ENCODE measurements at places on chromosomes 12 and 14.

DNA sequence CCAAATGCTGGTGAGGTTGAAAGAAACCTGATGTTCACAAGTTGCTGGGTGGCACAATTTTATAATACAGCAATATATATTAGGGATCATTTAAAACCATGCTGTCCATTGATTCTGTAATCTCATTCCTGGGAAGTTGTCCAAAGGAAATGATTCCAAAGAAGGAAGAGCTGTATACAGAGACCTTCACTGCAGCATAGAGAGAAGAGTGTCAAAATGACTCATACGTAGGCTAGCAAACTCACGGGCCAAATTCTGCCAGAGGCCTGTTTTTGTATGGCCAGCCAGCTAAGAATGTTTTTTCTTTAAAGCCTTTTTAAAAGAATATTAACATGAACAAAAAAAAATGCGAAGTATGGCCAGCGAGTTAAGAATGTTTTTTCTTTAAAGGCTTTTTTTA is 69.2 kb upstream of the MED13L start:
- DNase-seq = peak; percentile 79

DNA sequence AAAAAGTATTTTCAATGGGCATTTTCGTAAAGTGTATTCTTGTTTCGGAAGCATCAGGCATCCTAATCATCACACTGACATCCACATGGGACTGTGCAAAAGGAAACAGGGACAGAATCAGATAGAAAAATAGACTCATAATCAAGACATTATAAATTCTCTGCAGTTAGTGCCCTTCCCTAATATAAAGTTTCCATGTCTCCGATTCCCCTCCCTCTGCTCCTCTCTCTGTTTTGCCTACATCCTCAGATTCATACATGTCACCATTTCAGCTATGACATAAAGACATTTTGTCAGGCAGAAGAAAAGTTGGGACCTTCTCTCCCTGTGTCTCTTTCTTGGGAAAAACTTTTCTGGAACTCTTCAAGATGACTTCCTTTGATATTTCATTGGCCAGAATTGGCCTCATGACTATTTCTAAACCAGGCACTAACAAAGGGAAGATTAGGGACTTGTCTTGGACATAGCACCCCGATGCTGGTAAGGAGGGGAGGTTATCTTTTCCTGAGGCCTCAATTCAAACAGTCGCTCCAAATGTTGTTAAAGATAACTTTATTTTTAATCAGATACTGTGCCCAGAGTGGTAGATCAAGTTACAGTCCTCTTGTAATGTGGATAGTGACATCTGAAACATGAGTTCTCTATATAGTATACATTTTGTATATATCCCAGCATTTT is 212.1 kb upstream of the BTG1 start:
- no peak for DNase-seq

DNA sequence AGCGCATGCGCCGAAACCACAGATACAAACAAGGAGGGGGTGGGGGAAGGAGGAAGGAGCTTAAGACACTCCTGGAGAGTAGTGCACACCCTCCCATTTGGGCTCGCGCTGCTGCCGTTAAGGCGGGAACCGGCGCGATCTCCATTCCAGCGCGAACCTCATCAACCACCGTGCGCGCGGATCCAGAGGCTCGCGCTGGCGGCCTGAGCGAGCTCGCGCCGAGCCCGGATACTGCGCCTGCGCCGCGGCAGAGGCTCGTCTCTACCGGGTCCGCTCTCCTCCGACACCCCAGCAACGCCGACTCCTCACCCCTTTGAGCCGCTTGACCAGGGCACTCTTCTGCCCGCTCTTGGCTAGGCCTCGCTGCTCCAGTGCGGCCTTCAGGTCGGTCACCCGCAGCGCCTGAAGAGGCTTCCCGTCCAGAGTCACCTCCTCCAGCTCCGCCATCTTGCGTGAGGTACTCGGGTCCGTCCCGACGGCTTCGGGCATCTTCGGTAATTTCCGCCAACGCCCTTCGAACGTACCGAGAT is at the start of gene ACIN1:
TSS of gene ACIN1 (minus strand) at position 471 of the 530 bp plus-strand sequence. CDS start at position 447, 24 bp downstream.
- DNase-seq = peak; percentile 94

DNA sequence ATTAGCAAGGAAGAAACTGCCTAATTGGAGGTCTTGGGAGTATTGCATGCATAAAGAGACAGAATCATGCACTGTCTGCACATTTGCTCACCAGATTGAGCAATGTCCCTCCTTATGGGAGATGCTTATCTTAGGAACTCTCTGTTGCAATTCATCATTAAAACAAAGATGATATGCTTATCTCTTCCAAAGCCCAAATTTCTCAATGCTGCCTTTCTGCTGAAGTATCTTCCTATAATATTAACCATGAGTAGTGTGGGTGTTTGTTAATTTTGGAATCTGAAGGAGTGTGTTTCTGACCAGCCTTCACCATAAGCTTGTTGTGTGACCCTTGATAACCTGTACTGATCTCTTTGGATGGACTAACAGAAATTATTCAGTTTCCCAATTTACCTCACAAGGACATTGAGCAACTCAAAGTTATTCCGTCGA is 1257.6 kb upstream of the FLRT2 start:
- DNase-seq = peak; percentile 95

DNA sequence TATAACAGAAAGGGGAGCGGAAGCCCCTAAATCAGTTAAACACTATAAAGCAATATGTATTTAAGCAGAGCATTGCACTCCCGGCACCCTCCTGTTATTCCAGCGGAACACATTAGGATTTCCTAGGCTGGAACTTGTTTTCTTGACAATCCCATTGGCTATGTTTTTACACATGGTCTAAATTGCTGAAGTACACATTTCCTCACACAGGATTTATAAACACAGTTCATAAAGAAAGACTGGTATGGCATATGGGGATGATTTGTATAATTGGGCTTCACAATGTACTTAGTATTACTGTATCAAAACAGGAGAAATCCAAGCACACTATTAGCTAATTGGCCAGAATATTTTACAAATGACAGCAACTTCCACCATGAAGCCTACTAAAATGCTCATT is 23.3 kb downstream of the PAX9 start:
- DNase-seq = no peak

- DNase-seq = no peak
Measured at GRCh38 chr12:95416111-95416636, 57.8 kb upstream of the METAP2 start.

DNA sequence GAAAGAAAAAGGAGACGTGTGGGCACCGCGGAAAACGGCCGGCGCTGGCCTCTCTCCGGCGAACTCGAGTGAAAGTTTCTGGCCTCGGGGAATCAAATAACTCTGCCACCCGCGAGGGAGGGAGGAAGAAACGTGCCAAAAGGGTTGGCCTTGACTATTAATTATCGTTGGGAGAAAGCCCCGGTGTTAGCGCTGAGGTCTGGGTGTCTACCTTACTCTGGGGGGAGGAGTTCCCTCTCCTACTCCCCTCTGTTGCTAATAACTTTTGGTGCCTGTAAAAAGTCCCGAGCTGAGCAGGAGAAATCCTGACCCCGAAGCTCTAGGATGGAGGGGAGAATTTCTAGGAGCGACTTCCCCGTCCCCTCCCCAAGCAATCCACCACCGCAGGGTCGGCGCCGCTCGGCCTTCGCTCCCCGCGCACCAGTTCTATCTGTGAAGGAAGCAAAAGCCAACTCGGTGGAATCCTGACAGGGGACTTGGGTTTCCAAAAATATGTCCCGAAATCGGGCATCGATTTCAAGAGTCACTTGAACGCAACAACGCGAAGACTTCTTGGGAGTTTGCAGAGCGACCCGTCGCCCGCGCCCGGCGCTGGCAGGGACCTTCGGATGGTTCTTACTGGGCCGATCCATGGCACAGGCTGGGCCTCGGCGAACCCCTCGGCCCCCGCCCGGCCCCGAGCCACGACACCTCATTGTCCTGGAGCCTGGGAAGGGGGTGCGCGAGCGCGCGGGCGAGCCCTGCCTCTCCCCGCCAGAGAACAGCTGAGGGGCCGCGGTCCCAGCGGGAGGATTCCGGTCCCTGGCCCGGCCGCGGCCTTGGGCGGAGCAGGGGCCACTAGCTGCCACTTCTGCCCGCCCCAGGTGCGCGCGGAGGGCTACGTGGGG is 1.7 kb downstream of the OTX2 start:
- DNase-seq = no peak

DNA sequence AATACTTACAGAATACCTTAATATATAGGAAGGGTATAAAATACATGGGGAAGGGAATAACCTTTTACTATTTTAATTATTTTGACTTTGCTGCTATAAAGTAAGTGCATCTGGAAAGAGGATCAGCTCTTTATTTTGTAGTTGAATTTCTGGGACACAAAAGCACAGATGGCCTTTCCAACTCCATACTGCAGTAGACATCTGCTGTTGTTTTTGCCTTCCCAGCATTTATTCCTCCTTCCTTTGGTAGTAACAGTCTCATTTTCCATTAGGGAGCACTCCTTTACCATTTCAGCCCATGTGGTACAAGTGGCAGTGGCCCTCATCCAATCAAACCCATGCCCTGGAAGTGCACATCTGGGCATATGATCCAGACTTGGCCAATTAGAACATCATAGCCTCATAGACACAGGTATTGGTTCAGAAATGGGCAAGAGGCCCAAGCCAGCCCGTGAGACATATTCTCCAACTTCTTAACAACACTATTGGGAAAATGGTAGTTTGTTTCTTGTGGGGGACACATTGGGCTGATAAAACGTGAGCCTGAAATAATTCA is 64.8 kb upstream of the YARS2 start:
- no peak for DNase-seq

GRCh38 chr14:102868956-102869547 is 53.4 kb upstream of the AMN start:
- DNase-seq = peak; percentile 6

DNA sequence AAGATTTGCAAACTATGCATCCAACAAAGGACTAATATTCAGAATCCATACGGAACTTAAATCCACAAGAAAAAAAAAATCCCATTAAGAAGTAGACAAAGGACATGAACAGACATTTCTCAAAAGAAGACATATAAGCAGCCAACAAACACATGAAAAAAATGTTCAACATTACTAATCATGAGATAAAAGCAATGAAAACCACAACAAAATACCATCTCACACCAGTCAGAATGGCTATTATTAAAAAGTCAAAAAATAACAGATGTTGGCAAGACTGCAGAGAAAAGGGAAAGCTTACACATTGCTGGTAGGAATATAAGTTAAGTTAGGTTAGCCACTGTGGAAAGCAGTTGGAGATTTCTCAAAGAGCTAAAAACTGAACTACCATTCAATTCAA is 16.2 kb downstream of the CDK17 start:
- DNase-seq = no peak

DNA sequence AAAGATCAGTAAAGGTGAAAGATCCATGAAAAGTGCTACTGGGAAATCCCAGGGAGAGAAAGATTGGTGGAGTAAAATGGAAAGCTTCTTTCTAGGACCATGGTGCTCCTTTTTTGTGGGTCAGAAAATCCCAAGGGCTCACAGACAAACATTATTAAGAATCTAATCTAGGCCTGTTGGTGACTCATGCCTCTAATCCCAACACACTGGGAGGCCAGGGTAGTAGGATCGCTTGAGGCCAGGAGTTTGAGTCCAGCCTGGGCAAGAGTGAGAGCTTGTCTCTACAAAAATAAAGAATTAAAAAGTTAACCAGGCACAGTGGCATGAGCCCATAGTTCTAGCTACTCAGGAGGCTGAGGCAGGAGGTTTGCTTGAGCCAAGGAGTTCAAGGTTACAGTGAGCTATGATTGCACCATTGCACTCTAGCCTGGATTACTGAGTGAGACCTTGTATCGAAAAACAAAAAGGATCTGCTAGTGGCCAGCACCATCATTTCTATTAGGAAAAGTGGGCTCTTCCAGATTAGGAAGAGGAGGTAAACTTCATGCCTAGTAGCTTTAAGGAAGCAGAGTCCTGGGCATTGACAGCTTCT is 43.0 kb downstream of the TXNRD1 start:
- no peak for DNase-seq

DNA sequence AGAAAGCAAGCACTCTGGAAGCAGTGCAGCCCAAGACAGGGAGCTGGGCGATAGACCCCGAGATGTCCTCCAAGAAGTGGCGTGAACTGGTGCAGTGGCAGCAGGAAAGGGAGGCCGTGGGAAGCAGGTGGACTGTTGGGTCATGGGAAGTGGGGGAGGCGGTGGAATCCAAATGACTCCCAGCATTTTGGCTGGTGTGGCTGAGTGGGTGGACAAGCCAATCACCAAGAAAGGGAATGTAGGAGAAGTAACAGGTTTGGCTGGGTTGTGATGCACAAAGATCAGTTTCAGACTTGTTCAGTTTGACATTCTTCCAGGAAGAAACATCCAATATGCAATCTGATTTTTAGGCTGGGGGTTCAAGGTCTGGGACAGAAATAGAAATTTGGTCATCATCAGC is 46.0 kb upstream of the KTN1 start:
- no peak for DNase-seq
